ENCODE measurements at places on chromosomes 3 and 15. TPM values are rescaled to one million over a fixed set of nuclear protein-coding genes. Genes with fewer than 3 reads are reported as not detected.

DNA sequence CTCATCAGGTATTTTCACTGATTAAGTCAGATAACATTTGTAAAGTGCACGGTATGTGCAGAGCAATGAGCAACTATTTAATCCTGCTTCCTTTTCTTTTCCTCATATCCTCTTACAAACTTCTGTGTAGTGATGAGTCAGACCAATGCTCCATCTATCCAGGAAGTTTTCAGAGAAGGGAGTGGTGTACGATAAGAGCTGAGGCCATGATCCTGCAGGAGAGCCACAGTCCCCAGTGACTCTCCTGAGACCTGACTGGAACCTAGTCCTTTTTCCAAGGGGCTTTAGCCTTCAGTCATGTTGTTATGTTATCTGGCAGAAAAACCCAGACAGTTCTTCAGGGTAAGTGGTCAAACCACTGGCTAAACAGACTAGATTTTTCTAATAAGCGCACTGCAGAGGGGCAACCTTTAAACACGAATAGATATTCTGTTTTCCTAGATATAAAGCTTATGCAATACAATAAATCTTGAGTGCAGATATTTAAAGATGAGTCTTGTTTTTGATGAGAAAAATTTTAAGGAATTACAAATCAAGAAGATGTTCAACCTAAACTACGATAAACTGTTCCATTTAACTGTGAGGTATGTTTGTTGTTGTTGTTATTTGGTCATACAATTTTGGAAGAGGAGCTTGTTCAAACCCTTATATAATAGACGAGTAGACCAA, 110.5 kb upstream of the RAP2B start:
- DNase-seq: peak; percentile 59

DNA sequence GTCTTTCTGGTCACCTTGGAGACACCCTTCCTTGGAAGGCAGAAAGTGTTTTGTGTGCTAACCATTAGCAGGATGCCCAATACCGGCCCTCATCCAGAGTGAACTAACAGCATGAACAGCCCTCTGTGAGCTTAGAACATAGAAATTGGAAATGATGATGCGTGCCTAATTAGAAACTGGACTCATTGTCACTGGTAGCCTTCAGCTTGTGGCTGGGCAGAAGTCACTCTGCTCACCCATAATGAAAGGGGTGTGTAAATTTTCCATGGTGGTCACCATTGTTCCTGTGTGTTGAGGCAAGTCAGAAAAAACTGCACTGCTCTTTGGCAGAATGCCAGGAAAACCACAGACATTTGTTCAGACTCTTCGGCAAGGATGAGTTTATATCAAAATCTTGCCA, 74.7 kb upstream of the CNTN4 start:
- peak; percentile 19 for DNase-seq

- DNase-seq: peak; percentile 66
These were observed 117.1 kb upstream of the TJP1 start for GRCh38 chr15:29939404-29939803.

DNA sequence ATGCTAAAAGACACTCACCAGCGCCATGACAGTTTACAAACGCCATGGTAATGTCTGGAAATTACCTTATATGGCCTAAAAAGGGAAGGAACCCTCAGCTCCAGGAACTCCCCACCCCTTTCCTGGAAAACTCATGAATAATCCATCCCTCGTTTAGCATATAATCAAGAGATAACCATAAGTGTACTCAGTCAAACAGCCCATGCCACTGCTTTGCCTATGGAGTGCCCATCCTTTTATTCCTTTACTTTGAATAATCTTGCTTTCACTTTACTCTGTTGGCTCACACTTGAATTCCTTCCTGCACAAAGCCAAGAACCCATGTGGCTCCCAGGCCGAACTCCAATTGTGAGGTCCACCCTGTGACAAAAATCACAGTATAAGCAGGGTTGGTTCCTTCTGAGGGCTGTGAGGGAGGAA, 19.1 kb upstream of the FSTL1 start:
- DNase-seq: no peak

ZNF80 gene
- total RNA-seq: not detected
